ENCODE measurements at places on chromosomes 13 and 19.

DNA sequence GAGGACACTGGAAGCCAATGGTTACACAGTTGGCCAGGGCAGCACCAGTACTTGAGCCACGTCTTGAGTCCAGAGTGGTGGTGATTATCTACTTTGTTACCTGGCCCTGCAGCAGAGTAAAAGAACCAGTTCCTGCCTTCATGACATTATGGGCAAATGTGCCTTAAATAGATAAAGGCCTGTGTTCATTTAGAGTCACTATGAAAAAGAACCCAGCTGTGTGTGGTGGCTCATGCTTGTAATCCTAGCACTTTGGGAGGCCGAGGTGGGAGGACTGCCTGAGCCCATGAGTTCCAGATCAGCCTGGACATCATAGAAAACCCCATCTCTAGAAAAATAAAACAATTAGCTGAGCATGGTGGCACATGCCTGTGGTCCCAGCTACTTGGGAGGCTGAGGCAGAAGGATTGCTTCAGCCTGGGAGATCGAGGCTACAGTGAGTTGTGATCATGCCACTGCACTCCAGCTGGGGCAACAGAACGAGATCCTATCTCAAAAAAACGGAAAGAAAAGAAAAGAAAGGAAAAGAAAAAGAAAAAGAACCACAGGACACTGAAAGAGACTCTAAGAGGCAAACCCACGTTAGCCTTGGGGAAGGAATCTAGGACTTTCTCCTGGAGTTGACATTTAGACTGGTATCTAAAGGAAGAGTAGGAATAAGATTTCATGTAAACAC is 3.4 kb upstream of the IRF2BP1 start:
- DNase-seq: no peak

DNA sequence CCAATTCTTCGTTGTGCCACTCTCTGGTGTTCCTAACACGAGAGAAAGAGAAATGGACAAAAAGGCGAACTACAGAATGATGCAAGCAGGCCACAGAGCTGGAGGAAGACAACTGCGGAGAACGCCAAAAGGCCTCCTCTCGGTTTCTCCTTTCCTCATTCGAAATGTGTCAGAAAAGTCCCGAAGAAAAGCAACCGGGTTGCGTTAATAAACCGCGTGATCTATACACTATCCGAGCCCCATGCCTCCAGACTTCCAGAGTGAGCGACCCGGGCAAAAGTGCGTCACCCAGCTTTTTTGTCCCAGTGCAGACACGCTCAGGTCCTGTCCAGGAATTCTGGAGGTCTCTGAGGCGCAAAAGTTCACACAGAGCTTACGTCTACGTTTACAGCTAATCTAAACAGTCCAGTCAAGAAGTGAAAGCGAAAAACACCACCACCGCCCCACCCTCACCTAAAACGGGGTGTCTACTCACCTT is 413 bp downstream of the N4BP2L2 start:
- peak; percentile 59 for DNase-seq

- peak; percentile 89 for DNase-seq
These were observed 1.4 kb upstream of the BCL3 start for GRCh38 chr19:44746946-44747738.

DNA sequence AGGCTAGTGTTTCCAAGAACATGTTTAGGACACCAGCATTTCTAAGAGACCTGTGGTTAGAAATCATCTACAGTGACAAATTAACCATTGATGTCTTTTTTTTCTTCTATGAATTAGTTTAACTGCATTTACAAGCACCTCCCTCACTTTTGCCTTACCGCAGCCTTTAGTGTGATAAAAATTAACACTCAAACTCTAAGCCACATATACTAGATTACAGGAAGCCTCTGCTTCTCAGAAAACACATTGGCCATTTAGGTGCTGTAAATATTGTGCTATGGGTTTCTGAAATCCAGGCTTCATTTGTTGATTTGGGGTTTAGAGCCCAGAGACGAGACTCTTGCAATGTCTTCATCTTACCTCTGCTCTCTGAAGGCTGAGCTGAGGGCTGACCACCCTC is 34.6 kb upstream of the OLFM4 start:
- no peak for DNase-seq

- no peak for DNase-seq
These were observed 60.9 kb downstream of the FRY start for GRCh38 chr13:32092496-32092895.
